ENCODE measurements at places on chromosomes 12 and 14.

GRCh38 chr14:23105348-23105824, 597 bp upstream of the CIROP start:
- DNase-seq: no peak

DNA sequence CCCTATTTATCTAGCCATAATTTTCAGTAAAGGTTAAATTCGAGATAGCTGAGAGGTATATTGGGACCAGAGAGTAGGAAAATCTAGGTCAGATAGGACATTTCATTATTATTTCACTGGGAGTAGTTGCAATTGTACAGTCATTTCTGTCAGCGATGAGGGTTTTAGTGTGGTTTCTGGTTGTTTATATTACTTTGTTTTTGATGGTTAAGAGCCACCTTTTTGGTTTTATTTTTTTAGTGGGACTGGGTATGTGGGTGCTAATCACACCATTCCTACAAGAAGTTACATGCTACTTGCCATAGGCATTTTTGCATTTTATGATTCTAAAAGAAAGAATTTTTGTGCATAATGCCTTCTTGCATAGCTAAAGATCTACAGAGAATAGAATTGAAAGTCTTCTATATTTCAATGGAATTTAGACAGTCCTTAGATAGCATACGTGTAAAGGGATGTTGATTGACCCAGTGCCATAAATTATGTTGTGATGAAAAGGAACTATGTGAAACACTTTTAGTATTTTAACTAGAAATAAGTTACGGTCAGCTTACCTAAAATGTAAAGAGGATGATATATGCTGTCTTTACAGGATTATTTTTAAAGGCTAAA, 85.2 kb downstream of the KTN1 start:
- no peak for DNase-seq

GRCh38 chr14:76382495-76382832, 6.5 kb downstream of the ESRRB start:
- DNase-seq: no peak

- DNase-seq: no peak
Measured at GRCh38 chr12:114826244-114826643, 142.3 kb upstream of the TBX3 start.

DNA sequence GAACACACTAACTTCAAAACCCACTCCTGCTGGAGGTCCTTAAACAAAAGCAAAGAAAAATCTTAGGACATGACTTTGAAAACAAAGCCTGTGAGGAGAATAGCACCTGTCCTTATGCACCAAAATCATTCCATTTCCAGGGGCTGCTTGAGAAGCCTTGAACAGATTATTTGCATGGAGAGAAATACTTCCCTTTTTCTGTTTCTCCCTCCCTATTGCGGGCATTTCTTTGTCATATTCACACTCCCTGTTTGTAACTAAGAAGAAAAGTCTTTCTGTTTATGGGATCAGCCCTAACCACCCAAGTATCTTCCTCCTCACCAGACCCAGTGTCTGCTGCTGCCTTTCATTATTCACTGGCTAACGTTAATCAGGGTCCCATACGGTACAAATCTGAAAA, 218.8 kb downstream of the DPF3 start:
- DNase-seq: no peak

DNA sequence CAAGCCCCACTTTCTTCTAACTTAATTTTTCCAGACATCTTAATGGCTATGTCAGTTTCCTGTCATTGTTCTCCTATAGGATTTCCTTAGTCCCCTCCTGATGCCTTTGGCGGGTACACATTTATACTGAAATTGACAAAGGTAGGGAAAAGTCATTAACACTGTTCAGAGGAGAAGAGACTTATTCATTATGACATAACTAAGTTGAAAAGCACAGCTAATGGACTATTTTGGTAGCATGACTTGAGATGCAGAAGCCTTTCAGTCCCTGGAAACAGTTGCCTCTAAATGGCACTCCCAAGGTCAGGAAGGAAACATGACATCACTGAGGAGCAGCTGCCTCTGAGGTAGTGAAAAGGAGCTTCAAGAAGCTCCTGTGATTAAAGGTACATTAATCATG, 317.5 kb upstream of the KITLG start:
- no peak for DNase-seq

DNA sequence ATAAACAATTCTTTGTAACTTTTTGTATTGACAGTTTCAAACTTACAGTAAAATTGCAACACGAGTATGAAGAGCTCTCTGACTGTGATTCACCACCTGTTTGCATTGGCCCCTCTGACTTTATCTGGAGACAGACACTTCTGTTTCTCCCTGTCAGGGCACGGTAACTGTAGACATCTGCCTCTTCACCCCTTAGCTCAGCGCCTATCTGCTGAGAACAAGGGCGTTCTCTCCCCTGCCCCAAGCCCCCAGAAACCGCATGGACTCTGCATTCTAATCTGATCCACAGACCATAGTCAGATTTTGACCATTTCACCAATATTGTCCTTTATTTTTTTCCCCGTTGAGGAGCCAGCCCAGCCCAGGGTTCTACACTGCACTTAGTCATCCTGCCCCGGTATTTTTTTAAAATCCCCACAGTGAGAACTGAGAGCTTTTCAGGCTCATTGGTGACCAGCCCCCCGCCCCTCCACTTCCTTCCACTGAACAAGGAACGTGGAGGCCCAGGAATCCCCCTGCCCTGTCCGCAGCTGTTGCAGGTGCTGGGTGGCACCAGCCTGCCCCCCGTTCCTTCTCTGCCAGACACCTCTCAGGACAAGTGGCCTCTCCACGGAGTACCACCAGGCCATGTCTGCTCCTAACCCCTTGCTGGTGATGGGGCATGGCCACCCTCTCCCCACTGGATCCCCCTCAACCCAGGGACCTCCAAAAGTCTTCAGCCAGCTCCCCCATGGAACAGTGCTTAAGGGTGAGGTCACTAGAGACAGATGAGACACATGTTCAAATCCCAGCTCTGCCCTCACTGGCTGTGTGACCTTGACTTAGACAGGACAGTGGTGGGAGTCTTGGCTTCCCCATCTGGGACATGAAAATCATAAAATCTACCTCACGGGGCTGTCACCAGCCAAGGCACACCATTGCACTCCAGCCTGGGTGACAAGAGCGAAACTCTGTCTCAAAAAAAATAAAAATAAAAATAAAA, 11.2 kb downstream of the RHOF start:
- no peak for DNase-seq

DNA sequence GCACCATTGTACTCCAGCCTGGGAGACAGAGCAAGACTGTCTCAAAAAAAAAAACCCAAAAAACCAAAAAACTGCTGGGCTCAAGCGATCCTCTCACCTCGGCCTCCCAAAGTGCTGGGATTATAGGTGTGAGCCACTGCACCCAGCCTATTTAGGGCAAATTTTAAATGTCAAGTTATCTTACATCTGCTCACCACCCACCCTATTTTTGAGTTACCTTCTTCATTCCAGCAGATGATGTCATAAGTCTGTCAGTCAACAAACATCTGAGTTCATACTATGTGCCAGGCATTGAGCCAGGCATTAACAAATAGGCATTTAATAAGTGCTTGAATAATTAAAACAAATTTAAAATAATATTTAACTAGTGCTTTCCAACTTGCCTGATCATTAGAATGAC, 21.5 kb downstream of the BATF start:
- no peak for DNase-seq

DNA sequence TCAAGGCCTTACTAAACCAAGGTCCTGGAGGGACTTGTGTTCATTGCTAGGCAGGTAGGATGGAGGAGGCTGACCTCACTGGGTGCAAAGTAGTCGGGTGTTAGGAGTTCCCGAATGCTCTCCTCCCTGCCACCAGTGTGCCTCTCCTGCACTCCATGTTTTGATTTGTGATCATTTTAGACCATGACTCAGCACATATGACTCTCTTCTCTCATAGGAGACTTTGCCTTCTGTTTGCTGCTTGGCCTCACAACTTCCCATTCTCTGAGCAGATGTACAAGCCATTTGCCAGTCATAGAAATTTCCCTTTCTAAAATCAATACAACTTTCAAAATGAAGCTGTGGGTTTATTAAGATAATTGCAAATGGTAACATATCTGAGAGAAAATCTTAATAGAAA, 46.6 kb upstream of the LRIG3 start:
- DNase-seq: no peak

DNA sequence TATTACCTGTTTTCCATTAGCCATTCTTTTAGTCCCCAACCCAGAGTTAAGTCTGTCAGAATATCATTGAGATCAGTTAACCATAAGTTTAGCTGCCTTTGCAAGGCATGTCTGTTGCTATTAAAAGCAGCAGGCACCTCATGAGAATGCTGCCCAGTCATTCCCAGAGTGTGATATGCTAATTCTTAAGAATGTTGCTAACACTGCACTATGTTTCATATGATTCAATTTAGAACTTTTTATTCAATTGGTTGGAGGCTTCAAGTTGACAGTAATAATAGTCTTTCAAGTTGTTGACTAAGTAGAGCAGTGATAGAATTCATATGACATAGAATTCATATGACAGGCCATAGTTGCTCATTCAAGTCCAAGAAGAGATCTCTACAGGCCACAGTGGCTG, 292.3 kb downstream of the FUT8 start:
- no peak for DNase-seq

DNA sequence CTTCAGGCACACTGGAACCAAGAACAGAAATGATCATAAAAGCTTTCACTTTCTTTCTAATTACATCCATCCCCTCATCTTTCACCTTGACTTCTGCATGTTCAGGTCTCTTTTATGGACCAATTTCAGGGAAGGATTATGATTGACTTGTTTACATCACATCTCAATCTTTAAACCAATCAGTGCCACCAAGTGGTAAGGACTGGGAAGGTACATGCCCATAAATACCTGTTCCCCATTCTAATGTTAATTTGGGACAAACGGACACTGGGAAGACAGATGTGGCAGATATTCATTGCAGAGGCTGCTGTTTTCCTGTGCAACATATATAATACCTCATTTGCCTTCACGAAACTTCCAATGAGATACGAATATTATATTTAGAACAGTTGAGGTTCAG, 978.1 kb downstream of the GALC start:
- DNase-seq: no peak

DNA sequence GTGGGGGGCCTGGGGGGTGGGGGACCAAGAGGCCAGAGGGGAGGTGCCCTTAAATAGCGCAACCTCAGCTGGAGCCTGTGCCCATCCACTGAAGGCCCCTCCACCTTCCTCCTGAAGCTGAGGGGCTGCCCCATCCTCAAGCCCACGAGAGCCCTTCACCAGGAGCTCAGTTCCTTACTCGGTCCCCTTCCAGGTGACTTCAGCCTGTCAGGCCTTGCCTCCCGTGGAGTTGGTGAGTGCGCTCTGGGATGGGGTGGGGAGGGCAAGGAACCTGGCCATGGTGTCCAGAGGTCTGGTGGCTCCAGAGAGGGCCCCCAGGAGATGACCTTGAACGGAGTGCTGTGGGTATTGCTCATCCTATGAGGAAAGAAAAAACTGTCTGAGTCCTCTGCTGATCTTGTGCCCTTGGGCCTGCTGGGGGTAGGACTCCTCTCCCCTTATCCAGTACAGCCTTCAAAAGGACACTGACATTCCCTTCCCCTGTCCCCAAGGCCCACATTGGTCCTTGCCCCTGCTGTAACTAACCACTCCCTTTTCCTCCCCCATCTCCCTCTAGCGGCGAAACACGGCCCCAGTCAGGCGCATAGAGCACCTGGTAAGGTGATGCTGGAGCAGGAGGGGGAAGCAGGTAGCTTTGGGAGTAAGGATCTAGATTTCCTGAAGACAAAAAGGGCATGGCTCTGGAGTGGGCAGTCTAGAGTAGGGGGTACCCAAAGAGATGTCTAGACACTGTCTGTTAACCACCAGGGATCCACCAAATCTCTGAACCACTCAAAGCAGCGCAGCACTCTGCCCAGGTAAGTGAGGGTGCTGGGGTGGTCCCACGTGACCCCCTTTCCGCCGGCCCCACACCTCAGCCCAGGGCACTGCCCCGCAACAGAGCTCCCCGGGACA, 3.6 kb downstream of the TNS2 start:
- no peak for DNase-seq

DNA sequence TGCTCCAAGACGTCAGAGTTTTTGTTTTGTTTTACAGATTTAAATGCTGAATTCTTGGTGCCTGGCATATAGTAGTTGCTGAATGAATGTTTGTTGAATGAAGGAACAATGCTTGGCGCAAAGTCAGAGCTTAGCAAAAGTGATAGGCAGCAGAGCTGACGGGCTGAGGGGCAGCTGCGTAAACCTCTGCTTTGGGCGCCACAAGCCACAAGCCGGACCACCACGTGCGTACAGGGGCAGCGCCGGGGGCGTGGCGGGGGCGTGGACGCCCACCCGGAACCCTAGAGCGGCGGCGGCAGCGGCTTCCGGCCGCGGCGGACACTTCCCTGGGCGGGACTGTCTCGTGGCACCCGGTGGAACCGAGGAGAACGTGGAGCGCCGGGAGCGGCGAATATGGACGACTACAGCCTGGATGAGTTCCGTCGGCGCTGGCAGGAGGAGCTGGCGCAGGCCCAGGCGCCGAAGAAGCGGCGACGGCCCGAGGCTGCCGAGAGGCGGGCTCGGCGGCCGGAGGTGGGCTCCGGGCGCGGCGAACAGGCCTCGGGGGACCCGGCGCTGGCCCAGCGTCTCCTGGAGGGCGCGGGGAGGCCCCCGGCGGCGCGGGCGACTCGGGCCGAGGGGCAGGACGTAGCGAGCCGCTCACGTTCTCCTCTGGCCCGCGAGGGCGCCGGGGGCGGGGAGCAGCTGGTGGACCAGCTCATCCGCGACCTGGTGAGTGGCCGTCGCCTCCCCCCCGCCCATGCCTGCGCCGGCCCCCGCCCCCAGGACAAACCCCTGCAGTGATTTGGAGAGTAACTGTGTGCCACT, at the start of gene FBXW8:
FBXW8 (plus strand) TSS at position 306 of the 807 bp plus-strand sequence; CDS start at position 394, 88 bp downstream.
- peak; percentile 80 for DNase-seq

DNA sequence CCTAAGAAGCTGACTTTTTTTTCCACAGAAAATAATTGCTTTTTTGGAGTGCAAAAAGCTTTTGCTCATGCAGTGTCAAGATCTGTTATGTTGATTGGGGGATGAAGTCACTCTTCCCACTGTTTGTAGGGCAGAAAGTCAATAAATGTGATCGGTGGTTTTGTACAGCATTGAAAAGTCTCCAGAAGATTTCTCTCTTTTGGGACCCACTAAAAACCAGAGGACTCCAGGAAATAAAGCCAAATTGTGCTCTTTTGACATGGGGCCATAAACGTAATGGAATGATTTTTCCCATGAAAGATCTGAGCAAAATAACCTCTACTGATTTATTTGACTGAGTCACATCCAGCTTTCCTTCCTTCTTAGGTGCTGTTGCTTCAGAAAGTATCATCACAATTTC, 122.5 kb downstream of the SNAPC1 start:
- DNase-seq: no peak

- DNase-seq: no peak
Measured at GRCh38 chr12:30792648-30793499, 38.1 kb upstream of the CAPRIN2 start.

- DNase-seq: no peak
Measured at GRCh38 chr14:86052868-86053267, 522.9 kb downstream of the FLRT2 start.

DNA sequence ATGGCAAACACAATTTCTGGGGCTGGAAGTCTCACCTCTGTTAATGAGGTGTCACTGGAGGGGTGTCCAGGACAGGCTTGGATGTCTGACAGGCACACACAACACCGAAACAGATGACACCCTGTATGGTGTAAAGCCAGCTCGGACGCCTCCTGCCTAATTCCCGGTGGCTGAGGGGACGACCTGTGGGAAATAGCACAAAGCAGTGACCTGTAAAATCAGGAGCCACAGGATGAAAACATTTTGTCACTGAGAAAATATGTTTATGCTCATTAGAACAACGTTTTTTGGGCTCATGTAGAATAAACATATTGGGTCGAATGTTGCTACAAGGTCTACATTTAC, 285.0 kb upstream of the RTL1 start:
- no peak for DNase-seq
